ENCODE measurements at places on chromosomes 11 and 22.

DNA sequence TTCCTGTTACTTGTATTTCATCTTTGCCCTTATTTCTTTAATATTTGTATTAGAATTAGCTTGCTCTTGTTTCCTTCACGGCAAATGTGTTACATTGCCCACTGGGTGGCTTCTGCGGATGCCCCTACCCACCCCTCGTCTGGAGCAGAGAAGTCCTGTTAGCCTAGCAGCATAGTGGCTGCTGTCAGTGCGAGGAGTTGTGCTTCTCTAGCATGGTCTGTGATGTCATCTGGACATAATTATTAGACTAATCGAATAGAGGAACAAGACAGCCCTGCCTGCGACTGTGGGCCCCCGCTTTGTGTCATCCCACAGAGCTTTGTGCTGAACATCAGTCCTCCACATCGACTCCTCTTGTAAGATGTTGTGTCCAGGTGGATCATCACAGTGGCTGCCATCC is 74.5 kb downstream of the PPP6R3 start:
- no peak for DNase-seq

DNA sequence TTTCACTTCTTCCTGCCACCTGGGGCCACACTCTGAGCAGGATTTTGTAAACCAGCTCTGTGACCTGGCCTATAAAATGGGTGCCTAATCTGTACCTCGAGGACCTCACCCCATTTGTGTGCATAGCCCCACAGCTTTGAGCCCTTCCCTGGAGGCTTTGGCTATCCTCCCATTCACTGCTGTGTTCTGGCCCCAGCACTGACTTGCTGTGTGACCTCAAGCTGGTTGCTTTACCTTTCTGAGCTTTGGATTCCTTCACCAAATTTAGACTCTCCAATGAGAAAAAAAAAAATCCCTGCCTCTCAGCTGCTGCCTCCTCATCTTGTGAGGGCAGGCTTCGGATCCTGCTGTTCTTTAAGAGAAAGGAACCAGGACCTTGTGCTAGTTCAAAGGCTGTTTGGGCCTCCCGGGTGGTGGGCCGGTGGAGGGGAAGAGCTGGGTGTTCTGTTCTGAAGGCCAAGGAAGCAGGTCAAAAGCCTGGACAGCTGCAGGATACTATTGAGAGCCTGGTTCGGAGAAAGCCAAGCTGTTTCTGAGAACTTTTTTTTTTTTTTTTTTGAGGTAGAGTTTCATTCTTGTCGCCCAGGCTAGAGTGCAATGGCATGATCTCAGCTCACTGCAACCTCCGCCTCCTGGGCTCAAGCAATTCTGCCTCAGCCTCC is 1.1 kb upstream of the PYGM start:
- DNase-seq, result no peak

- DNase-seq, result no peak
These were observed 10.2 kb downstream of the ADAMTS8 start for GRCh38 chr11:130418210-130418609.

- no peak for DNase-seq
These were observed 35.5 kb upstream of the OLFML1 start for GRCh38 chr11:7449841-7450214.

DNA sequence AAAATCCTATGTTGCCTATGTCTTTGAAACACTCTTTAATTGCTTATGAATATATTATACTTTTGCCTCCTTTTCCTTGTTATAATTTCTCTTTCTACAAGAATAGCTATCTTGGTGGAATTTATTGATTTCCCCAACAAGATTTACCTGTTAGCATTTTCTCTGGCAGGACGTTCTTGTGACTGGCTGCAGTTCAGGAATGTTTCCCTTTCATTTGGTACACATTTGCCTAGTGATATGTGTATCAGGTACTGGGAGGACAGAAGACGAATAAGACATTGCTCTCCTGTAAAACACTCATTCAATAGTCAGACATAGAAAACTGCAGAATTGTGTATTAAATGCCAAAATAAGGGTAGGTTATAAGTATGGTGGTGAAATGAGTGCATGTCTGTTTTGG is 279.9 kb downstream of the FAT3 start:
- no peak for DNase-seq

DNA sequence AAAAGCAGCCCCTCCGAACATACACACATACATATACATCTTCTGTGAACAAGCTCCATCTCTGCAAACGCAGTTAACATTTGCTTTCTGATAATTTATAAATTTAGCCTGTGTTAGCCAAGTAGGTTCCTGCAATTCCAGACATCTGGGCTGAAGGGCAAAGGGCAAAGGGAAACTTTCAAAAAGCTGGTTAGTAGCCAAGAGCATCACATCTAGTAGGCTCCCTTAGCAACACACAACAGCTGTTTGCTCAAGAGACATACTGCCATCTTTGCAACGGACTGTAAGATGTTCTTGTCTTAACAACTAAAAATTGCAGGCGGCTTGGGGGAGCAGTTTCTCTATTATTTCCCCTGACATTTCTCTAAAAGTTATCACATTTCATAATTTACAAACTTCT is 134.9 kb downstream of the RBFOX2 start:
- DNase-seq, result no peak

DNA sequence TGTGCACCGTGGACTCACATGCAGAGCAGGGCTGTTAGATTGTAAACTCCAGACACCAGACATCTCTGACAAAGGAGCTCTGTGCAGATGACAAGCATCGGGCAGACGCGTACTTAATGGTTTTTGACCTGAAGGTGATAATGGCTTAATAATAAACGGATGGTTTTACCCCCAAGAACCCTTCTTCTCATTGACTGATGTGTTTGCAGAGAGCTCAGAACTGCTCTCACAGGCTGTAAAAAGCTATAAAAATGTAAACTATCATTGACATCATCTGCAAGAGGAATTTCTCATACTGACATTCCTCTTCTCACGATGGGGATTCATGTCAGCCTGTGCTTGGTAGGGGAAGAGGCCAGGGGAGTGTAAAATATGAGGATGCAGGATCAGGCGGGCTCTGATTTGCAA is 8.6 kb upstream of the ARHGAP8 start:
- DNase-seq, result no peak

- DNase-seq, result no peak
These were observed 258.1 kb downstream of the C11orf87 start for GRCh38 chr11:109680127-109680526.

GRCh38 chr11:4922304-4922703 is 1.8 kb downstream of the OR51G1 start:
- DNase-seq, result no peak

- no peak for DNase-seq
These were observed 1.9 kb downstream of the DPAGT1 start for GRCh38 chr11:119099711-119100110.

GRCh38 chr11:9399466-9399865 is 15.0 kb downstream of the IPO7 start:
- no peak for DNase-seq

DNA sequence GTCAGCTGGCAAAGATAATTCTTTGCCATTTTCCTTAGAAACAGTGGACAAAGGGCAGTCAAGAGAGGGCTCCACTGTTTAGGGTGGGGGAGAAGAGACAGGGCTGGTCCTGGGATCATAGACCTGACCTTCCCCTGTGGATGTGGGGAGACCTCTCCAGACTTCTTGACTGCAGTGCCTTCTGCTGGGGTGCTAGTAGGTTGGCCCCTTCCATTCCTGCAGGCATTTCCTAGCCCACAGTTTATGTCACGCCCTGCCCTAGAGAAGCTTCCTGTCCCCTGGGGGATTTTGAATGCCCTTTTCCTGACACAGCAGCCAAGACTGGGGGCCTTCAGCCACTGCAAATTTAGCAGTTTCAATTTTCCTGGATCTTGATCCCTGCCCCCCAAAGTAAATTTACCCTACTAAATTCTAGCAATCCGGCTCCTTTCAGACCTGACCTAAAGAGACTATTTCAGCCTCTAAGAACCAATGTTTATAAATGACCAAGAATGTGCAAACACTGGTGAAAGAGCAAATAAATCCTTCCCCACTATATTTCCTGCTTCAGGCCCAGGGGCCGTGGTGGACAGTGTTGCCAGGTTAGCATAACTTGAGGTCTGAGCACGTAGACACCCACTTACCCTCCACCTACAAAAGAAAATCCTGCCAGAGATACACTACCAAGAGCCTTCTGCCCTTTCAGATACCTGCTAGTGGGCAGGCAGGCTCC is 58.4 kb downstream of the PPFIBP2 start:
- DNase-seq, result no peak

DNA sequence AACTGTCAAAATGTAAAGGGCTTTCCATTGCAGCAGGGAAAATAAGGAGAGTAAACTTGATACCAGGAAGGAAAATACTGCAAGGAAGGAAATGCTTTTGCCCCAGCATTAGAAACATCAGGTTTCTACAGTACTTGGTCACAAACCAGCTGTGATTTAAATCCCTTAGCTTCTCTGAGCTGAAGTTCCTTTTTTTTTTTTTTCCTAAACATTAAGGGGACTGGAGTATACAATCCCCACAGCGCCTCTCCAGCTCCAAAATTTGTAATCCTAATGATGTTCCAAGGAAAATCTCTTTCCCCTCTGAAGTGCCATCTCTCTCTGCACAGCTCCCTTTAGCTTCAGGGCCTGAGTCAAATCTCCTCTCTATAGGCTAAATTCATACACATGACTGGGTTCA is 220.5 kb upstream of the PITPNB start:
- DNase-seq, result no peak

DNA sequence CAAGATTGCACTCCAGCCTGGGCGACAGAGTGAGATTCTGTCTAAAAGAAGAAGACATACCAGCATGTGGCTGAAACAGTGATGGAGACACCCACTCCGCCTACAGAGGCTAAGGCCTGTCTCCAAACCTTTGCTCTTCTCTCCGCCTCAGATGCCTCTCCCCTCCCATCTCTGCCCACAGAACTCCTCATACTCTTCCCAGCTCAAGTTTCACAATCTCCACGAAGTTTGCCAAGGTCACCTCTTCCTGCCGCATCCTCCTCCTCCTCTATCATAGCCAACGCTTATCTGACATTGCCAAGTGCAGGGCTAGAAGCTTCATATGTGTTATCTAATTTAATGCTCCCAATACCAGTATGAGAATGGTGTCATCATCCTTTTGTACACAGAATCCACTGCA is 25.9 kb upstream of the FBLN1 start:
- no peak for DNase-seq

GRCh38 chr11:44645827-44646226 is 80.4 kb downstream of the CD82 start:
- DNase-seq, result no peak

DNA sequence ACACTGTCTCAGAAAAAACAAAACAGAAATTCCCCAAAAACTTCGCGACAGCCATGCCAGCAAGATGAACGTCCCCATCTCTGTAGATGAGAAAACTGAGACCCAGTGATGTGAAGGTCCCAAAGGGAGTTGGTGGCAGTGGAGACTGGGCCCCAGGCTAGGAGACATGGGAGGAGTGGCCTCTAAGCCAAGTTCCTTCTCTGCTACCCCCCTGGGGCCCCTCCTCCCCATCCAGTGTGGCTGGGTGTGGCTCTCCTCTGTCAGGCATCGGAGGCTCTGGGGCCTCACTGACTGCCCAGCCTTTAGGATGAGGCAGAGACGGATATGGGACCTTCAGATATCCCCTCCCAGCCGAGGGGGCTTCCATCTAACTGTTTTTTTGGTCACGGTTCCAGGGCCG is 9.8 kb downstream of the RELT start:
- DNase-seq, result no peak

DNA sequence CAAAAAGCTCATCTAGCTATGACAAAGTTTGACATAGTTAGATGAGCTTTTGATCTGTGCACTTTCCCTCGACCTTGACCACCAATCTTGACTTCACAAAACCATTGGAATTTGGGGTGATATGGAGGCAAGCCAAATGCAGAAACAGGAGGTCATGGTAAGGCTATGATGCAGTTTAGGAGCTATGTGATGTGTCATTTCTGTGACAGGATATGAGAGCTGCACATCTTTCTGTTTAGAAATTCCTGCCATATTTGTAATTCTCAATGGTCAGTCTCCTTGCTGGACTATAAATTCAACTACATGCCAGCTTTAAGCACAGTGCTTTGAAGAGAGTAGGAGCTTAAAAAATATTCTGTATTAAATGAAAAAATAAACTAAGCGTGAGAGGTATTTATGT is 12.9 kb downstream of the OR51B6 start:
- DNase-seq, result no peak

DNA sequence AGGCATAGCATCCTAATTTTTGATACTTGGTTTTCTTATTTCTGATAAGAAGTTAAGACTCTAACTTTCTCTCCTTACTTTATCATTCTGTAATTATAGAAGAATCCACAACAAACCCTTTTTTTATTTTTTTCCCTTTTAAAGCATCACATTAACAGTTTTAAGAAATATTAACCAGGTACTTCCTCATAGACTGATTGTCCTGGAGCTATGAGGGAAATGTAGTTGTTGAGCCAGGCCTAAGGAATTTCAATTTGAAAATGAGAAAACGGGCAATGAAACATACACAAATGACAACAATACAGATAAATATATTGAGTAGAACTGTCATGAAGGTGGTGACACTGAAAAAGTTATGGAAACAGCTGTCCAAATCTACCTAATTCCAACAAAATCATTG is 569.0 kb downstream of the KCNA4 start:
- DNase-seq, result no peak

GRCh38 chr11:303363-303762 is 4.0 kb upstream of the IFITM5 start:
- DNase-seq, result no peak

GRCh38 chr11:134645576-134645975 is 233.5 kb upstream of the B3GAT1 start:
- no peak for DNase-seq

DNA sequence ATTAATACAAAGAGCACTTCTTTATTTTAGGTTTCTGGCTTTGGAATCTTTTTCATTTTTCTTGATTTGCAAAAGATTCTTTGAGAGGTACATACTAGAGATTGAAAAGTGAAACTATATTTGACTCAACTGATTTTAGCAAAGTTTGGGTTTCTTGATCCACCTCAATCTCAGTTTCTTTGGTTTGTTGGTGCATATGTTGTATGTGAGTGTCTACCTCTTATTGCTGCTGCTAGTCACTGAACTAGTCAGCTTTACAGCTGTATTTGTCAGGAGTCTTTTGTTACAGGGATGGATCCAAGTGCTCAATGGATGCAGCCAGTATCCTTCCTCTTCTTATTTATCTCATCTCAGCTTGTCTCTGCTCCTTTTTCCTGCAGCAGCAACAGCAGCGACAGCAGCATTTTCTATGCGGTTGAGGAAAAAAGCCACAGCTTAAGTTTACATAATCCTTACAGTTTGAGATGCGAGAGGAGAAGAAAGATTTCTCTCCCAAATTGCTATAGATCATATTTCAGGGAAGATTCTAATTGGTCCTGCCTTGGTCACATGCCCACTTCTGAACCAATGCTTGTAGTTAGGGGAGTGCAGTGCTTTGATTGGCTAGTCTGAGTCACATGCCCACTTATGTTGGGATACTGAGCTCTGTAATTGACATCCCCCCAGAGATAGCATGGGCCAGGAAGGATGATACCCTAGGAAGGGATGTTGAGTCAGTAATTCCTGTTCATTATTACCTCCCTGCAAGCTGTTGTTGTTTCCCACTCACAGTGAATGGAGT is 10.0 kb upstream of the ZNRF3 start:
- DNase-seq, result no peak
